Stimulated activated CD4-positive, alpha-beta T cell treated with anti-CD3 and anti-CD28 coated beads, TNF-alpha, amount 100 ng/mL, for 1 hour (primary cell): ENCODE measurements at places on chromosomes 2 and 18.

- DNase-seq: no peak
Measured at GRCh38 chr2:11809586-11810236, 63.3 kb downstream of the LPIN1 start.

DNA sequence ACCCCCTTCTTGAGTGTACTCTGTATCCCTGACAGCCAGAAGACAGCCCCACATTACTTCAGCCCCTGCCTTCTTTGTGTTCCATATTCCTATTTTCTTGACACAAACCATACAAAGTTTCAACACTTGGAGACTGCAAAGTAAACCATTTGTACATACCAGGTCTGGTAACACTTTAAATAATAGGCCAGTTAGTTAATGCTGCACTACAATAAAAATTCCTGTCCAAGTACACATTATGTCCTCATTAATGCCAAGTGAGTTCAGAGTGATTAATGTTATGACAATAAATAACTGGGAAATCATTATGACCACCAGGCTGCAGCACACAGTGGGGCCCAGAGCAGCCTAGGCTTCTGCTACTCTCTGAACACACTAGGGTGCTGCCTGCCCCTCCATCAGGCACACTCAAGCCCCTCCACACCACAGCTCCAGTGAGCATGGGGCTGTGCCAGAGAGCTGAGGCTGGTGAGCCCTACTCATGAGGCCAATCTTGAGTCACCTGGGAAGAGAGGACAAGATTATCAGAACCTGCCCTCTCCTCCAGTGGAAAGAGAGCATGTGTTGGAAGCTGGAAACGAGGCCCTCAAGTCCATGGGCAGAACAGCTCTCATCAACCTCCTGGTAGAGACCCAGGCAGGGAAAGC, 138.7 kb downstream of the TTC32 start:
- DNase-seq: no peak

DNA sequence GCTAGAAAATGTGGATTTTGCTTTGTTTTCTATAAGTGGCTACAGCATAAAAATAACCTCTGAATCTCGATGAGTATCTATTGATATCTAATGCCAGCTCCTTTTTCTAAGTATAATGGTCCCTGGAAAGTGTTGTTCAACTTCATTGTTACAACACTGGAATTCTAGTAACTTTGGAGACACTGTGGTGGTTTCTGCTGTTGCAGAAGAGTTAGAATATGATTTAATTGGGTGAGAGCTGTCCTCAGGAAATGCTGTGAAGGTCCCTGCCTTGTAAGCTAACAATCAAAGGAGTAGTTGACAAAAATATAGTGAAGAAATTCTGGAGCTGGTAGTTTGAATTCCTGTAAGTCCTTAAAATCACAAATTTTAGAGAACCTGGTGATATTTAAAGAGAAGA, 62.1 kb downstream of the C18orf63 start:
- no peak for DNase-seq

DNA sequence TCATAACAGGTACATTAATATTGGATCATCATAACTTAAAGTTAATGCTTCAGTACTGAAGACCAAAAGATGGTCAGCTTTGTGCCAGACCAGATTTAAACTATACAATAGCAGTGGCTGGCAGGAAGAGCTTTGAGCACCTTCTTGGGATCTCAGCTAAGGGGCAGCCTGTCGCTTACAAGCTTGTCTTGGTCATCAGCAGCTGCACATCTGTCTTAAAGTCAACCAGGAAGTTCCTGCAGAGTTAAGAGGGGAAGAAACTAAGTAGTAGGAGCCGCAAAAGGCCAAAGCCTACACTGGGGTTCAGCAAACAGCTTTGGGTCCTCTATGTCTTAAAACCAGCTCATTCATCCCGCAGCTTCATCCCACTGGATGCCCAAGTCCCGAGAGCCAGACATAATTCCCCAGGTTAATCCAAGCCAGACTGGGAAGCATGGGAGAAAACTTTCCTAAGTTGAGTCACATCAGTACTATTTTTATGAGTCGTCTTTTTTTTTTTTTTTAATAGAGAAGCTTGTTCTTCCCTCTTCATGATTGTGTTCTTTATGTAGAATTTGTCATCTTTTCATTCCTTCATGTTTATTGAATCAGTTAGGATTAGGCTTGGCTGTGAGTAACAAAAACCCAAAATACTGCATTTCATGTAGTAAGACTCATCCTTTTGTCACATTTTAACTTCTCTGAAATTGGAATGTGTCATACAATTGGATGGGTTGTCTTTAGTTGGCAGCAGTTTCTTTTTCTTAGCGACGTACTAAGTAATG, 59.3 kb downstream of the SERTAD2 start:
- no peak for DNase-seq

DNA sequence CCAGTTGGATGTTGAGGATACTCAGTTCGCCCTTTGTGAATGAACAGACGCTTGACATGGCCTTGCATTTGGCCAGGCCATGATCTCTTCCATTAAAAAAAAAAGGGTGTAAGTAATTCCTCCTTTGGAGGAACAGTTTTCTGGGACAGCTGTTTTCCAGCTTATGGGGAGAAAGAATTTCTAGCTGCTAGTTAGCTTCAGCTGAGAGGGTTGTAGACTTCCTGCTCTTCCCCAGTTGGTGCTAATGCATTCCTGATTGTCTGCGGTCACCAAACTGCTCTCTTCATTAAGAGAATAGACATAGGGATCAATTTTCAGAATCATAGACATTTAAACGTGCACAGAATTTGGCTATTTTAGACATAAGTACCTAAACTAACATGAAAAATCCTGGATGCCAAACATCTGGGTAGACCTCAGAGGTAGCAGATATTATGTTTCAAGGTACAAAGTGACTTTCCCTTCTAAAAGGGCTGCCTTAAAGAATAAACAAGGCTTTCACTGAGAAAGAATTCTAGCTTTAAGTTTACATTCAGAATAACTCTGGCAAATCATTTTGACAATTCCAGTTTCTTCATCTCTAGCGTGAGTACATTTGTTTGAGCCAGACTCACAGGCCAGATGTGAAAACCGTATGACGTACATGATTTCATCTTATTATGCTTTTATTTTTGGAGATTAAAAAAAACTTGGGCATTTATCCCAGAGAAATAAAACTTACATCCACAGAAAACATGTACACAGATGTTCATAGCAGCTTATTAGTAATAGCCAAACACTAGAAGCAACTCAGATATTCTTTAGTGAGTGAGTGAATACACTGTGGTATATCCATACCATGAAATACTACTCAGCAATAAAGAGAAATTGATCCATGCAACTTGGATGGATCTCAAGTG, 71.2 kb downstream of the MAIP1 start:
- no peak for DNase-seq

- no peak for DNase-seq
Measured at GRCh38 chr2:121019756-121020155, 265.2 kb downstream of the TFCP2L1 start.

- DNase-seq: no peak
Measured at GRCh38 chr2:80363791-80364349, 59.3 kb upstream of the LRRTM1 start.

DNA sequence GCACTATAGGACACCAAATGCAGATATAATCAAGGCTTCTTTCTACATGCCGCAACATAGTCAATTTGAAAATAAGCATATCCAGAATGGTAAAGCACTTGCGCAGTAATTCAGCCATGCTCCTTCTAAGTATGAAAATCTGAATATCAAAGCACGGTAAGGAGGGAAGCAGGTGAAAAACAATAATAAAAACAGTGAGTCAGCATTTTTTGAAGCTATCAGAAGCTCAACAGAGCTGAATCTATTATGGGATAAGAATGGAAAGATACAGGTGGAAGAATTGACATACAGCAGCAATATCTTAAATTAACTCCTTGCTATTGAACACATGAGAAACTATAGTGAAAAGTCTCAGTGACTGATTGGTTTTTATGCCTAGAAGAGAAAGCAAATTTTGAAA, 266.3 kb downstream of the NRXN1 start:
- no peak for DNase-seq

DNA sequence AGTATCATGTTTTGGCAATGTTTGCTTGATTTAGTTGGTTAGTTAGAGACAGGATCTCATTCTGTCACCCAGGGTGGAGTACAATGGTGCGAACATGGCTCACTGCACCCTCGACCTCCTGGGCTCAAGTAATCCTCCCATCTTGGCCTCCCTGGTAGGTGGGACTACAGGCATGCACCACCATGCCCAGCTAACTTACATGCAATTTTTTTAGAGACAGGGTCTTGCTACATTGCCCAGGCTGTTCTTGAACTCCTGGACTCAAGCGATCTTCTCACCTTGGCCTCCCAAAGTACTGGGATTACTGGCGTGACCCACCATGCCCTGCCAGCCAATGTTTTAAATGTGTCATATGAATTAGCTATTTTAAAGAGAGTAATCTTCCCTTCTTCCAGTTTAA, 16.3 kb upstream of the CDKL4 start:
- DNase-seq: no peak

- DNase-seq: no peak
Measured at GRCh38 chr2:189013671-189014448, 39.7 kb downstream of the COL3A1 start.

GRCh38 chr18:77133051-77133834, 660 bp upstream of the MBP start:
- no peak for DNase-seq

GRCh38 chr18:11429876-11430275, 179.5 kb upstream of the SLC35G4 start:
- no peak for DNase-seq

GRCh38 chr2:195382186-195382585, 274.8 kb upstream of the SLC39A10 start:
- DNase-seq: no peak

GRCh38 chr2:152716805-152717227, 445 bp downstream of the PRPF40A start:
- DNase-seq: peak; percentile 22

DNA sequence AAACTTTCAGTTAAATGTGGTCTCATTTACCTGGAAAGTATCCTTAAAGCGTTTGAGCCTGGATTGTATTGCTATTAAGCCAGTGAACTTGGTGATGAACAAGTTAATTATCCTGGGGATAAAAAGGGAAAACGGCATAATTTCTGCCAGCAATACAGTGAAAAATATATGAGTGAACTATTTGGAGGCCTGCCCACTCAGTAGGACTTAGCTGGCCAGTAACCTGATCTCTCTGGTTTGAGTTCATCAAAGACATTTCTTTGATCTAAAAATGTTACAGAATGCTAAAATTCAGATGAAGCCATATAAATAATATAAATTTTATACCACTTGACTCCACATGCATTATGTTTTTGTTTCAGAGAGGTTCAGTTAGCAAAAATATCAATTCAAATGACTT, 241.1 kb upstream of the VWC2L start:
- no peak for DNase-seq

- DNase-seq: no peak
Measured at GRCh38 chr2:166127217-166128155, at the start of gene SCN1A. Gene SCN1A, minus strand, starts transcription at chr2:166128020. Its CDS starts 54,399 bp downstream, at chr2:166073621.

- no peak for DNase-seq
Measured at GRCh38 chr2:199462956-199463692, 5.4 kb upstream of the SATB2 start.
